ENCODE measurements at places on chromosomes 16 and 17.

GRCh38 chr16:29126616-29127015, 141.8 kb downstream of the LAT start:
- no peak for DNase-seq

DNA sequence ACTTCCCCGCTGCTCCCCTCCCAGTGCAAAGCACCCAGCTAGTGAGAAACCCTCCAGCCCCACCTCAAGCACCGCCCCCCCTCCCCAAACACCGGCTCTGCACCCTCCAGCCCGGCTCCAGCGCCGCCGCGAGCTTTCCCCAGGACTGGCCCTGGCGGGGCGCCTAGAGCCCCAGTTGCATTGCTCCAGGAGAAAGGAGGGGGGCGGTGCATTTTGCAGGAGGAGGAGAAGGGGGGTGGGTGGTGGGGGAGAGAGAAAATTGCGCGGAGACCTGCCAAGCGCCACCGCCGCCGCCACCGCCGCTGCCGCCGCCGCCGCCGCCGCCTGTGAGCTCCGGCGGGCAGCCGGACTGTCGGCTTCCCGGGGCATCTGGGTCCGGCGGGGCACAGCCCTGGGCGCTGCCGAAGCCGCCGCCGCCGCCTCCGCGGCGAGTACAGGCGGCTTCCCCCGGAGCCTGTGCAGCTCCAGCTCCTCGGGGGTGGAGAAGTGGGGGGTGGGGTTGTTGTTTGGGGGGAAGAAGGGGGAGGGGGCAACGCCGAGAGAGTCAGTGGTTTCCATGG, 333 bp upstream of the NOG start:
- DNase-seq, result peak; percentile 46

DNA sequence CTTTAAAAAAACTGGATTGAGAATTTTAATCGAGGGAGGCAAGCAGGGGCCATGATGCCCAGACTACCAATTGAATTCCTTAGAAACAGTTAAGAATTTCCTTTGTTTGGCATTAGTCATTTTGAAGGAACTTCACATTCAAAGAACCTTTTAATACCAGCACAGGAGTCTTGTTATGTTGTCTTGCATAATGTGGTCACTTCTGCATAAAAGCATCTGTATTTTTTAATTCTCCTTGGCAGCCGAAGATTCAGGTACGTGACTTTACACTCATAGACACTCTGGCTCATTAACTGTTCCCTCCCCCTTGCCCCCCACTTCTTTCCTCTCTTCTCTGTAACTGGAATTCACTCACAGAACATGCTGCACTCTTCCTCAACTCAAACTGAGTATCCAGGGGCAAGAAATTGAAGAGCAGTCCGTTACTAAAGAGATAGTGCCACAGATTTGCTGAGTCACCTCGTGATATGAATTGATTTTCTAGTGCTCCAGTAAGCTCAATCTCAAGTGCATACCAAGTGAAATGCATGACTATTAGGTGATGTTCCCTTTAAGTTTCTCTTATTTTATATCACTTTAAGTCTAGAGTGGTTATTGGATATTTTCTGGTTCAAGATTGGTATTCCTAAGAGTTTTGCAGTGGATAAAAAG, 572.2 kb upstream of the SOX9 start:
- no peak for DNase-seq

- DNase-seq, result no peak
These were observed 559 bp downstream of the ITGAM start for GRCh38 chr16:31260136-31260931.

- DNase-seq, result no peak
These were observed 6.0 kb downstream of the CPSF4L start for GRCh38 chr17:73255671-73256181.

DNA sequence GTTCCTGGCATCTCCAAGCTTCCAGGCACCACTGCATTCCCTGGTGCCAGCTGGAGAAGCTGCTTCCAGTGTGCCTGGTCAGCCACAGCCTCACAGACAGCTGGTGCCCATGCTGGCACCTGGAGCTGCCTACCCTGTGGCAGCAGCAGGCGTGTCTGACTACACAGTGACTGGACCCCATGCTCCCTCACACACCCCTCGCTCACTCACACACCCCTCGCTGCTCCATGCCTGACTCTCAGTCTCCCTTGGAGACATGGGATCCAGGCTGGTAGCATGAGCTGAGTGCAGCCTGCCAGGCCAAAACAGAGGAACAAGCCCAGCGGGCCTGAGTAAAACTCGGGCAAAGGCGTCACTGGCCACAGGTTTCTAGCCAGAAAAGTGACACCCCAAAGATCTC, 59.1 kb upstream of the SMIM36 start:
- DNase-seq, result no peak

GRCh38 chr16:64534180-64534780, 587.6 kb downstream of the CDH11 start:
- no peak for DNase-seq

GRCh38 chr17:4516735-4517134, 18.1 kb downstream of the SPNS2 start:
- DNase-seq, result no peak

- DNase-seq, result no peak
These were observed 57.2 kb downstream of the SOCS1 start for GRCh38 chr16:11198828-11199227.

DNA sequence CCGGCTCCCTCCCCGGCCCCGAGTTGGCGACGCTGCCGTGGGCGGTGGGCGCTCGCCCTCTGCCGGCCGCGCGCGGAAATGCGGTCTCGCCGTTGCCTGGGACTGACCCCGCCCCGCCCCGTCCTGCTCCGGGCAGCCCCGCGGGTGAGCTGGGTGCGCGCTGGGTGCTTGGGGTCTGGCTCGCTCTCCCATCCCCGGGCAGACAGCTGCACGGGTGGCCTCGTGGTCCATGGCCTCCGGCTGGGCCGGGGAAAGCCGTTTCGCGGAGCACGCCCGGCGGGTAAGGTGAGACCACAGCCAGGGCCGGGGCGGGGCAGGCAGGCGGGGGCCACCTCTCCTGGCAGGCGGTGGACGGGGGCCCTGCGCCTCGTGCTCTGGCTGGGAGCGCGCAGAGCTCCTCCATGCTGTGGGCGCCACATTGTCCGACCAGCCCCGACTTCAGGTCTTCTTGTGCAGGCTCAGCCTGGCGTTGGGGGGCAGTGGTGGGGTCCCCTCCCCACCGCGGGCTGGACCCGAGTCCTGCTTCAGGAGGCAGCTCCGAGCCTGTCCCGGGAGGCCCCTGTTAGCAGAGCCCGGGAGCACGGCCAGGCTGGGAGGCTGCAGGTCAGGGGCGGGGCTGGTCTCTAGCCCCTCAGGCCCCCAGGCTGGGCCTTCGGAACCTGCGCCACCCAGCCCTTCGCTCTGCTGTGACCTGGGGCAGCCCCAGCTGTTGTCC, 7.0 kb upstream of the C1QTNF8 start:
- DNase-seq, result no peak

- DNase-seq, result no peak
These were observed 5.8 kb upstream of the UNK start for GRCh38 chr17:75778861-75779249.

DNA sequence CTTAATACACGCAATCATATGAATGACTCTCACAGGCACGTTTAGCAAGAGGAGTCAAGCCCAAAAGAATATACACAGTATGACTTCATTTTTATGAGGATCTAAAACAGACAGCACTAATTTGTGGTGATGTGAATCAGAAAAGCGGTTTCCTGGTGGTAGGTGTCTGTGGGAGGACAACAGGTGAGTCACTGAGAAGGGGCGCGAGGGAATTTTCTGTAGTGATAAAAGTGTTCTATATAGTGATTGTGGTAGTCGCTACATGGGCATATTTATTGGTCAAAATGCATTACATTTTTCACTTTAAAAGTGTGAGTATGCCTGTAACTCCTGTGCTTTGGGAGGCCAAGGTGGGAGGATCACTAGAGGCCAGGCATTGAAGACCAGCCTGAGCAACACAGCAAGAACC, 7.6 kb upstream of the TNRC6A start:
- no peak for DNase-seq

- DNase-seq, result no peak
These were observed at the start of gene CHST4 for GRCh38 chr16:71526111-71526631. TSS of gene CHST4 (plus strand) at chr16:71526426. CDS start at chr16:71536678, 10,252 bp downstream.

GRCh38 chr16:72997141-72997542, 50.8 kb downstream of the ZFHX3 start:
- DNase-seq, result no peak

DNA sequence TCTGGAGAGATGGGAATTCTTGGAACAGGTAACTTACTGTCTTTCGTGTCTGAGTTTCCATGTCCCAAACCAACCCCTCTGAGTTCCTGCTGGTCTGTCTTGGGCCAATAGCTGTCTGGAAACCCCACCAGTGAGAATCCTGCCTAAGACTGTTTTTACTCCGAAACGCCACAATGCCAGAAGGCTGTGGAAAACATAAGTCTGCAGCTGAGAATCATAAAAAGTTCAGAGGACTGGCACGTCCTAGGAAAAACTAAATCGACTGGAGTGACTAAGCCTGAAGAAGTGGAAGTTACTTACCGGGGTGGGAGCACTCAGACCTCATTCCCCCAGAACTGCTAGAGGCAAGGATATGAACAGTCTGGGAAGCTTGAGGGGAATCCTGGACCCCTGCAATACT, 13.3 kb downstream of the LRRC75A start:
- no peak for DNase-seq

- DNase-seq, result no peak
These were observed 1537.1 kb upstream of the GOT2 start for GRCh38 chr16:60271025-60271771.

DNA sequence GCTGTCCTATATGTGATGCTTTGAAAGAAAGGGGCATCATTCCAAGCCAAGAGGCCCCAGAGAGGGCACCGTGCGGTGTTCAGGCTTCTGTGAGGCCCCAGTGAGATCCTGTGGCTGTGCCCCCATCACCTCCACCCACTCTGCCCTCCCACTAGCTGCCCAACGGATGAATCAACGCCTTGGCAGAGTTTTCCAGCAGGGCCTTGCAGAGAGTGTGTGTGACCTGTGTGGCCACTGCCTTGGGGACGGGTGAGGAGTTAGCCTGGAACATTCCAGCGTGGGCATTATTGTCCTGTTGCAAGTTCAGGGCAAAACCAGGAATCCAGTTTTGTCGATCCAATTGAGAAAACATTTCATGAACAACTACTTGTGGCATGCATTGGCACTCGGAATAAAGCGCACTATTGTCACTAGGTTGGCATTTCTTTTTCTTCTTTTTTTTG, 53.7 kb downstream of the SF3B3 start:
- no peak for DNase-seq

- no peak for DNase-seq
These were observed 6.0 kb downstream of the BCL7C start for GRCh38 chr16:30887927-30888326.

- no peak for DNase-seq
These were observed 166.7 kb upstream of the ZNF267 start for GRCh38 chr16:31706925-31707324.

DNA sequence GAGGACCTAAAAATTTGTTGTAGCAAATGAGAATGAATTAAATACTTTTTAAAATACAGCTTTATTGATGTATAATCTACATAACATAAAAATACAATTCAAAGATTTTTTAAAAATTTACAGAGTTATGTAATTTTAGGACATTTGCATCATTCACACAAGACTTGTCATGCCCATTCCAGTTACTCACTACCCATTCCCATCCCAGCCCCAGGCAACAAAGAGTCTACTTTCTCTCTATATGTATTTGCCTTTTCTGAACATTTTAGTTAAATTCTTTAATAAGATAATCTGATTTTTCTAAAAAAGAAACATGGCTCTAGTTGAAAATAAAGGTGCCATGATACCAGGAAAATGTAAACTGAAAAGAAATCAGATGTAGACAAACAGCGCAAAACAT, 354.2 kb downstream of the PMP22 start:
- DNase-seq, result no peak

DNA sequence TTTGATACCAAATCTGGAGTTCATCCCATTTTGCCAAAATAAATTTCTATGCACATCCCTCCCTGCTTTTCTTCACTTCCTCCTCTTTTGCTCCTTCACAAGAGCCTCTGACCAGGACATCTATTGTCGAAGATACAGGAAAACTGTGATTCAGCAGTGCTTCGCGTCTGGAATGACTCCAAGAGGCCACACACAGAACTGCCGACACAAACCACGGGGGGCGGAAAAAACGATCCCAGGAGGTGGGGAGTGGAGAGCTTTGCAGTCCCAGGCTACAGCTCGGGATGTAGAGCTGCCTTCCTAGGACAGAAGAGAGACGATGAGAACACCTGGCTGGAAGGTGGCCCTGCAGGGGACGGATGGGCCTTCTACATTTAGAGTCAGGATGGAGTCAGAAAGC, 102.8 kb downstream of the XYLT1 start:
- DNase-seq, result no peak

GRCh38 chr16:55273959-55274358, 50.0 kb upstream of the IRX6 start:
- DNase-seq, result no peak

GRCh38 chr16:8920645-8921346, 38.6 kb downstream of the LITAFD start:
- DNase-seq, result no peak

DNA sequence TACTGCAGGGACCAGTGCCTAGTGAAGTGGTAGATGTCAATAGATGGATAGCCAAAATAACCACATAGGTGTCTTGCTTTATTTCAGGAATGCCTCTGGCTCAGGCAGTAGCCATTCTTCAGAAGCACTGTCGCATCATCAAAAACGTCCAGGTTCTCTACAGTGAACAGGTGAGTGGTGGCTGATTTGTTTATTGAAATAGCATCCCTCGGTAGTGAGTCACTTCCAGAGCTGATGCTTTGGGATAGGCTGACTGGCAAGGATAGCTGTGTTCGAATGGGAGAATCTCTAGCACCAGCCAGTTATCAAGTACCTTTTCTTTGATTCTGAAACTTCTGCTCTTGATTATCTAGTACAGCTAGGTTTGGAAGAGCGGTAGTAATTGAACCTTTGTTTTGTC, 10.3 kb downstream of the PHAF1 start:
- no peak for DNase-seq

DNA sequence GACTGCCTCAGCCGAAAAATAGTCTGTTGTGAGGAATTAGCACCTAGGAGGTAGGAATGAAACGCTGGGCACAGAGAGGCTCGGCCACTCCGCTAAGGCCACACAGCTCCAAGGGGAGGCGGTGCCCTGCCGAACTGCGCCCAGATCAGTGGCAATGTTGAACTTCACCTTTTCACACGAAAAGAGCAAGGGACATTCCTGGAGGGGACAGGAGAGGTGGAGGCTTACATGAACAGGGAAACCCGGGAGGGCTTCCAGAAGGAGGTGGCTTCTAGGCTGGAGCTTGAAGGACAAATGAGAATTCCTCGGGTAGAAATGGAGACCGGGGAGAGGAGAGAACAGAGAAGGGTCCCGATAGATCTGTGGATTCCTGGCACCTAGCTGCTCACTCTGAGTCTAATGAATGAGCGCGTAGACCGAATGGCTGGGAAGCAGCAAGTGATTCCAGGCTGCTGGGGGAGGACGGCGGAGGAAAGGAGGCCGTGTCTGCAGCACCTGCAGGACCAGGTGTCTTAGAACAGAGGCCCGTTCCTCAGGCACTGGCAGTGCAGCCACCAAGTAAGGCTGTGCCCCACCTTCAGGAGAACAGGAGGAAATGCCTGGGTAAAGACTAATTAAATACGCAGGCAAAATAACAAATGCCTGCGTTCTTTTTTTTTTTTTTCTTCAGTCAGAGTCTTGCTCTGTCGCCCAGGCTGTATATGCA, 722 bp upstream of the SLC38A10 start:
- peak; percentile 25 for DNase-seq
